ENCODE measurements at places on chromosomes 7 and 10.

GRCh38 chr7:139127648-139128047 is 18.1 kb upstream of the ZC3HAV1 start:
- DNase-seq: no peak

- no peak for DNase-seq
Measured at GRCh38 chr10:110701617-110701971, 57.5 kb downstream of the RBM20 start.

GRCh38 chr7:7317850-7318249 is 135.5 kb downstream of the C1GALT1 start:
- no peak for DNase-seq

DNA sequence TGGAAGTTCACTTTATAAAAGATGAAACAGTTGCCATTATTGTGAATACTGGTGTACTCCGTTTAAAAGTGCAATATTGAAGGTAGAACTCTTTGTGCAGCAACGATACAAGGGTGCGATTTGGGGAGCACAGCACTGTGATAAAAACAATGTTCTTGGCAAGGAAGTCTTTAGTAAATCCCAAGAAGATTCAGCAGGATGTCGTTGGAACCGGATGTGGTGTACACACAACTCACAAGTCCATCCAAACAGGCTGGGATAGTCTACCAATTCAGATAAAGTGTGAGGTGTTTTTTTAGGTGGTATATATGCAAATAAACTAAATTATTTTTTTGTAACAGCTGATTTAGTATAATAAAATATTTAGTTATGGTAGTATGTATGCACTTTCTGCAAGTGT is 46.7 kb downstream of the ZNF777 start:
- no peak for DNase-seq

- no peak for DNase-seq
Measured at GRCh38 chr7:148754912-148755311, 56.2 kb downstream of the CUL1 start.

DNA sequence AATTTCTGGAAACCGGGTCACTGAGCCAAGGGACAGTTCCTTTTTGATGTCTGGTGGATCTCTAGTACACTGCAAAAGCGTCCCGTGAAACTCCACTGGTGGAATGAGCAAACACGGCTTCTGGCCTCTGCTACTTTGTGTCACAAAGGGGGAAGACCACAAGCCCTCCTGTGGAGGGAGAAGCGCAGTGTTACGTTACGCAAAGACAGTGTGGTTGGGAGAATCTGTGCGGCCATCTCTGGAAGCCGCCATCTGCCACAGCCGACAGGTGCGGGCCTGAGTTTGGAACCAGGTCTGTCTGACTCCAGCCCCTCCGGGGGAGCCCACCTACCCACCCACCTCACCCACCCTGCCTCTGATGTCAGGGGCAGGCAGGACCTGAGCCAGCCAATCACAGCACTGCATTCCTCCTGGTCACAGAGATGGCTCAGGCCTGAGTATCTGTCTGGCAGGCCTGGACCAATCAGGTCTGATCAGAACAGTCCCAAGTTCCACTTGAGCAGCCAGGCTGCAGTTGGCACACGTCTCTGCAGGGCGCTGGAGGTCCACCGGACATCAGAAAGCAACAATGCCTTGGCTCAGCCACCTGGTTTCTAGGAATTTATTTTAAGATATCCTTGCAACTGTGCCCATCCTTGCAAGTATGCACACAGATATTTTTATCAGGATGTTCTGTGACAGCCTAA is 3.0 kb upstream of the CYP2W1 start:
- no peak for DNase-seq

DNA sequence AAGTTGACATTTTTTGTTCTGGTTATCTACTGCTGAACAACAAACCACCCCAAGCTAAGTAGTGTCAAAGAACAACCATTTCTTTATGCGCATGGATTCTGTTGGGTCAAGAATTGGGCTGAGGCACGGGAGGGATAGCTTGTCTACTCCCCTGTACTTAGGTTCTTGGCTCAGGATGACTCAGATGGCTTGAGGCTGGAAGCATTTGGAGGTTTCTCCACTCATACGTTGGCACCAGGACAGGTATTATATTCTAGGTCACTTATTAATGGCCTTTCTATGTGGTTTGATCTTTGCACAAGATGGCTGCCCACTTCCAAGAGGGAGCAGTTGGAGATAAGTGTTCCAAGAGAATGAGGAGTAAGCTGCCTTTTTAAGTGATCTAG is 11.8 kb upstream of the TFAM start:
- no peak for DNase-seq

- no peak for DNase-seq
Measured at GRCh38 chr7:137078781-137079180, 210.3 kb downstream of the CHRM2 start.

DNA sequence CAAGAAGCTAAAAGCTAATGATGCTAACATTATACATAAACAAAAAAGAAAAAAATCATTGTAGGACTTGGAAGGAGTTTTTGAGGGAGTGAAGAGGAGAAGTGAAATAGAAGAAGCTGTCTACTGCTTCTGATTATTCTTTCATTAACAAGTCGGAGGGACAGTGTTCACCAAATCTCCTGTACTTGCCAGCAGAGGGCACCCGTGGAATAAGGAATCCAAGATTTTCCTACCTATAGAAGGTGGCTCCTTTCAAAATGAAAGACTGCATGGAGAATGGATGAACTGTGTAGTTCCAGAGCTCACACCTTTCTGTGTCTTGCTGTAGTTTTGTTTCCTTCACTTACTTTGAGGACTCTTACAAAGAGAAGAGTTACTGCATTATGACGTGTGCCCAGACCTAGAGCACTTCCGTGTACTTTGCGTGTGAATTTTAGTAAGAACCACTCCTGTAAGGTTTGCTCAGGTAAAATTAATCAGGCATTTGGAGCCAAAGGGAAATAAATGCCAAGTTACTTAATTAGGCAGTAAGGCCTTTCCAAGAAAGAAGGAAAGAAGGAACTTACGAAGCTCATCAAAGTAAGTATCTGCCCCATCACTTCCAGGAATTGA is 145.1 kb downstream of the SEMA3D start:
- DNase-seq: peak; percentile 18

DNA sequence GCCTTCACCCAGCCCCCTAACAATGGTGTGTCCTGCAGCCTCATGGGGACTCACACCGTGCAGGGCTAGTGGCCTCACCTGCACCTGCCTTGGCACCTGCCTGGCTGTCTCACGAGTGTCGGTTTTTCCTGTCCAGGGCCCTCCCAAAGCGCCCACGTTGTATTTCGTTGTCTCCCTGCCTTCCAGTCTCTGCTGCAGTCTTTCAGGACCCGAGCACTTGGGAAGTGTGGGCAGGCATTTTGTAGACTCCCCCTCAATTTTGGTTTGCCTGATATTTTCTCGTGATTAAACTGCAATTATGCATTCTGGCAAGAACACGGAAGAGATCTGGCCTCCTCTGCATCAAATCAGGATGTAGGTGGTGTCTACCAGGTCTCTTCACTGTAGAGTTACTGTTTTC is 17.9 kb downstream of the BNIP3 start:
- DNase-seq: no peak

GRCh38 chr10:50439187-50439586 is 184.6 kb downstream of the SGMS1 start:
- DNase-seq: no peak

- no peak for DNase-seq
Measured at GRCh38 chr10:131063311-131063710, 248.2 kb downstream of the TCERG1L start.

DNA sequence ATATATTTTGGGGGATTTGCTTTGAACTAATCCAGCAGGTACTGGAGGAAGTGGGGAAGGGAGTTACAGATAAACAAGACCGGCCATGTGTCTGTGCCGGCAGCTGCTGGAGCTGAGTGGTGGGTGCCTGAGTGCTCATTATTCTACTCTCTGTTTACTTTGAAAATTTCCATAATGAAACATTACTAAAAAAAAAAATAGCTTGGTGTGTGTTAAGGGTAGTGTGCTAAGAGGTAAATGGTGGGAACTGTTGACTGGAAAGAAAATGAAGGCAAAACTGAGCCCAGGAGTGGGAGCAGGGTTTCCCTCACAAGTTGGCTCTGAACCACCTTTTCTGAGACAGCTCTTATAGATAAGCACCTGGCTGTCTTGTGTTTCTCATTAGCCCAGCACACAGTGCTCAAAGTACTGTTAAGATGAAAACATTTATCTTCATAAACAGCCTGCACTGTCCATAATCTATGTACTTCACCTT is 50.6 kb downstream of the PARD3 start:
- DNase-seq: no peak

- DNase-seq: no peak
Measured at GRCh38 chr7:31974351-31974750, 95.9 kb downstream of the PDE1C start.

GRCh38 chr10:108141064-108141463 is 976.6 kb upstream of the SORCS1 start:
- DNase-seq: no peak

DNA sequence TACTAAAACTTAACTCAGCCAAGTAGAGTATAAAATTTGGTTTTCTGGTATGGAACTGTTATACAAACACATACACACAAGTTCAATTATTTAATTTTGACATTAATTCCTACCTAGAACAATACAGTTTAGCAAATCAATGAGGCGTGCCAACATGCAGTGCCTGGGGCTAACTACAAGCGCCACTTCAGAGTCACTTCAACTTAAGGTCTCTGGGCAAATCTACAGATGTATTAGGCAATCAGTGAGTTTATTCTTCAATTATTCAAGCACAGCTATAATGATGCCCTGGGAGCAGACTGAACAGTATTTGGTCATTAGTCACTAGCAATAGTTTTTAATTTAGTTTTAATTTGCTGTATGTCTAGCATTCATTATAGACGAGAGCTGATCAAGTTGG is 51.6 kb downstream of the HIBADH start:
- no peak for DNase-seq

DNA sequence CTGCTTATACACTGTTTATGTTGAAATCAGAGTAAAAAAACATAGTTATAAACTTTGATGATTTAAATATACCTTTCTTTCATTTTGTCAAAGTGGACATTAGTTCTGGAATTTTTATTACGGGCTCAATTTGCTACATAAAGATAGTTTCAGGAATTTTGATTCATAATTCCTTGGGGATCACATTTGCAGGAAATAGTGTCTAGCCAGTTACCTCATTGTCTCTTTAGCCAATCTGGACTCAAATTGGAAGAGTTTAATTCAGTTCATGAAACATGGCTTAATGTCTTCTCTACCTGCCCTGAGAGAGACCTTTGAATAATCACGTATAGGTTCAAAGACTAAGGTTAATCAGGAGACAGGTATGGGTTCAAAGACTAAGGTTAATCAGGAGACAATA is 262.6 kb downstream of the HGF start:
- no peak for DNase-seq

DNA sequence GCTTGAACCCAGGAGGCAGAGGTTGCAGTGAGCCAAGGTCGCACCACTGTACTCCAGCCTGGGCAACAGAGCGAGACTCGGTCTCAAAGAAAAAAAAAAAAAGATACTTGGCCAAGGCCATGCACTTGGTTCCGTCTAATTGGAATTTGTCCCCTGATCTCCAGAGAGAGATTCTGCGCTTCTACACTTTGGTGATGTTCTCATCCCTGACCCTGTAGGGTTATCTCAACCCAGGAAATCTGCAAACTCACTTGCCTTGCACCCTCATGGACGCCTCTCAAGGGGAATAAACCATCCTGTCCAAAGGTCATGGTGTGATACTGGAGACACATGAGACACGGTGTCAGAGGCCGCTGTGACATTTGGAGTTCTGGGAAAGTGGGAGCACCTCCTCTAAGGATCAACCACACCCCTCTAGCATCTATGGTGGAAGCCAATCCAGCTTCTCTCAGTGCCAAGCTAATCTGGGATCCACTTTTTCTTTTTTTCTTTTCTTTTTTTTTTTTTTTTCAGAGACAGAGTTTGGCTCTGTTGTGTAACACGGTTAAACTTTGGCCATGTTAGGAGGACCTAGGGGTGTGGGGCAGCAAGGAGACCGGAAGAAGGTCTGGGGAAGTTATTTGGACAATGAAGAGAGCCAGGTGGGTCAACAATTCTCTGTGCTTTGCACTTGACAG is 7.8 kb upstream of the POR start:
- no peak for DNase-seq

DNA sequence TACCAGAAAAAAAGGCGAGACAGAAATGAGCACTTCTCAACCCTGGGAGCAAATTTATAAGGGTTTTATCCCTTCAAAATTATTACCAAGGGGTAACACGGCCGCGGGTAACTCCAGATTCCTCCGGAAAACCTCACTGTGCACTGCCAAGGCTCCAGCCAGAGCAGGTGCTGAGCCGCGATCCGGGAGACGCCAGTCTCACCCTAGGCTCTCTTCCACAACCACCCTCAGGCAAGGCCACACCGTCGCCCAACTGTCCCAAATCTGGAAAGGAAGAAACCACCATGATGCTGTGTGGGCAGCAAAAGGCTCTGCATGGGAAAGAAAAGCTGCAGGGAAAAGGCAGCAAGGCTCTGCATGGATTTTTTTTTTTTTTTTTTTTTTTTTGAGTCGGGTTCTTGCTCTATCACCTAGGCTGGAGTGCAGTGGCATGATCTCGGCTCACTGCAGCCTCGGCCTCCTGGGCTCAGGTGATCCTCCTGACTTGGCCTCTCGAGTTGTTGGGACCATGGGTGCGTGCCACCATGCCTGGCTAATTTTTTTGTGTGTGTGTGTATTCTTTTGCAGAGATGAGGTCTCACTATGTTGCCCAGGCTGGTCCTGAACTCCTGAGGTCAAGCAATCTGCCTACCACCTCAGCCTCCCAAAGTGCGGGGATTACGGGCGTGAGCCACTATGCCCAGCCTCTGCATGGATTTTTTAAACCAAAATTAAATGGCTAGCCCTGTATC is 39.0 kb downstream of the MAD1L1 start:
- no peak for DNase-seq

GRCh38 chr7:47356261-47356660 is 225.7 kb downstream of the TNS3 start:
- DNase-seq: no peak

GRCh38 chr7:132757783-132758182 is 181.5 kb upstream of the PLXNA4 start:
- no peak for DNase-seq

GRCh38 chr7:11726794-11727155 is 105.2 kb downstream of the THSD7A start:
- DNase-seq: peak; percentile 79

DNA sequence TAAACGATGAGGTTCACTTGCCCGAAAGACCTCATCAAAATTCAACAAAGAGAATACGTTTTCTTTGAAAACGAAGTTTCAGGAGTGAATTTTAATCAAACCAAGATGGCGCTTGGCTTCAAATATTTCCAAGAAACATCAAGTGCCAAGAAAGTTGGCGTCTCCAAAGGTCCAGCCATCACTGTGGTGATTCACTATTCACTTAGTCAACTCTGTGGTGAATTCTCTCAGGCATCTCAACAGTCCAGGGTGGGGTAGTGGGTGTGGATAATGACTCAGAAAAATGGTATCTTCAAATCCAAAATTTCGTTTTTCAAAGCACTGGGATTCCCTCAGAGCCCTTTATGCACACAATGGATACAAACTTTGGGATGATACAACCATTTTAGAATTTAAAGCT is 133.1 kb downstream of the SVIL start:
- peak; percentile 74 for DNase-seq
